ENCODE measurements at places on chromosomes 11 and 22.

GRCh38 chr22:17131686-17132085 is 10.5 kb upstream of the TMEM121B start:
- peak; percentile 22 for DNase-seq

GRCh38 chr11:60040109-60040508 is at the start of gene OOSP2:
TSS of gene OOSP2 (plus strand) at chr11:60040409. CDS start at chr11:60040460, 51 bp downstream.
- DNase-seq, result no peak

DNA sequence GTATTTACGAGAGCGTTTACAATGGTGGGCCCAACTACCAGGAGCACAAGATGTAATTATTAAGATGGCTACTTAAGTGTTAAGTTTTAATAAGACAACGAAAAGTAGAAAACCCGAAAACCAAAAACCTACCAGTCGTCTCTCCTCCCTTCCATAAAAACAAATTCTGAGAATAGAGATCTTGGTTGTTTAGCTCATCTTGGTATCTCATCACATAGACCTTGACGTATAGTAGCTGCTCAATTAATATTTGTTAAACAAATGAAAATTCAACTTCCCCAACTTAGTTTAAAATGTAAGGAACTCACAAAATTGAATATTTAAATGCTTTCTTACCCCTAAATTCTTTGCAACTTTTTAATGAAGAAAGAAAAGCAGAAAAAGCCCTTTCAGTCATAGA is 669 bp downstream of the KDM4D start:
- DNase-seq, result no peak

- DNase-seq, result no peak
These were observed 18.3 kb upstream of the SHISAL1 start for GRCh38 chr22:44330744-44331660.

GRCh38 chr22:11598492-11599440 is 3929.2 kb upstream of the OR11H1 start:
- DNase-seq, result no peak

DNA sequence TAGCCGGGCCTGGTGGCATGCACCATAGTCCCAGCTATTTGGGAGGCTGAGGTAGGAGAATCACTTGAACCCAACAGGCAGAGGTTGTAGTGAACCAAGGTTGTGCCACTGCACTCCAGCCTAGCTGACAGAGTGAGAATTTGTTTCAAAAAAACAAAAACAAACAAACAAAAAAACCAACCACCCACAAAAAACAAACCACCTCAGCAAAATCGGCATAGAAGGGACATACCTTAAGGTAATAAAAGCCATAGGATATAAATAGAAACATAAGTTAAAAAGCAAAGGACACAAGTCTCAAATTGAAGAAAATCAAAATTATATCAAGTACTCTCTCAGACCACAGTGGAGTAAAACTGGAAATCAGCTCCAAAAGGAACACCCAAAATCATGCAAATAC is 33.2 kb downstream of the PIWIL3 start:
- DNase-seq, result no peak

DNA sequence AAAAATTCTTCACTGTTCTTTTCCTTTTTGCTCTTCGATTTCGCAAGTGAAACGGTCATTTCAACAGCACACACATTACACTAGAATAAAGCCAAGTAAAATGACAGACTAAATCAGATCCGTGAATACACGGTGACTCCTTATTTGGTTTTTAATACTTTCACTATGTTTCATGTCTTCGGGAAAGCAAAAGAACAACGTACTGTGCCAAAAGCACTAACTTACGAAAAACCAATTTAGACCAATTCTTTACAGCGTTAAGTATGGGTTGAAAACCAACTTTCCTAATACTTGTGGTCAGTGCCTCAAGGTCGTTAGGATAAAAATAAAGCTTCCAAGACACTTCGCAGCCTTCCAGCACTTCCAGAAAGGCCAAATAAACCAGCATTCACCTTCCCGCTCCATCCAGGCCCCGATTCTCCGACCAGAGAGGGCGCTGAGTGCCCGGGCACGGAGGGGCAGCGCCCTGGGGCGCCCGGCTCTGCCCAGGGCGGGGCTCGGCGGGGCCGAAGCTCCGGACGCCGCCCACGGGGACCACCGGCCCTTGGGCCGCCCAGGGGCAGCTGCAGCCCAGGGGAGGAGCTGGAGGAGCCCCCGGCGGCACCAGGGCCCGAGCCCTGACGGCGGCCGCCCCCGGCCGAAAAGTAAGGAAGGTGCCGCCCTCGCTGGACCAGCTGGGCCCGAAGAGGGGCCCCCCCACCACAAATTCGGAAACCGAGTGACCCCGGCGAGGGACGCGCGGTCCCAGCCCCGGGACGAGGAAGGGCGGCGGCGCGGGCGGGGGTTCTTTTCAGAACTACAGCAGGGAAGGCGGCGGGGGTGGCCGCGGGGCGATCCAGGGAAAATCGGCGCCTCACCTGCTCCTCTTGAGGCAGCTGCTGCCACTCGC is 499 bp downstream of the ATL3 start:
- DNase-seq, result no peak

- no peak for DNase-seq
These were observed 914.5 kb downstream of the METTL15 start for GRCh38 chr11:29022676-29023075.

GRCh38 chr11:131875611-131876010 is 505.2 kb downstream of the NTM start:
- DNase-seq, result no peak

- DNase-seq, result no peak
These were observed 383.1 kb upstream of the CADM1 start for GRCh38 chr11:115887316-115887715.

GRCh38 chr11:10978198-10978597 is 120.3 kb upstream of the ZBED5 start:
- no peak for DNase-seq

GRCh38 chr11:41237382-41237781 is 222.1 kb downstream of the LRRC4C start:
- DNase-seq, result no peak

GRCh38 chr22:31954535-31955523 is 10.5 kb downstream of the YWHAH start:
- DNase-seq, result no peak

DNA sequence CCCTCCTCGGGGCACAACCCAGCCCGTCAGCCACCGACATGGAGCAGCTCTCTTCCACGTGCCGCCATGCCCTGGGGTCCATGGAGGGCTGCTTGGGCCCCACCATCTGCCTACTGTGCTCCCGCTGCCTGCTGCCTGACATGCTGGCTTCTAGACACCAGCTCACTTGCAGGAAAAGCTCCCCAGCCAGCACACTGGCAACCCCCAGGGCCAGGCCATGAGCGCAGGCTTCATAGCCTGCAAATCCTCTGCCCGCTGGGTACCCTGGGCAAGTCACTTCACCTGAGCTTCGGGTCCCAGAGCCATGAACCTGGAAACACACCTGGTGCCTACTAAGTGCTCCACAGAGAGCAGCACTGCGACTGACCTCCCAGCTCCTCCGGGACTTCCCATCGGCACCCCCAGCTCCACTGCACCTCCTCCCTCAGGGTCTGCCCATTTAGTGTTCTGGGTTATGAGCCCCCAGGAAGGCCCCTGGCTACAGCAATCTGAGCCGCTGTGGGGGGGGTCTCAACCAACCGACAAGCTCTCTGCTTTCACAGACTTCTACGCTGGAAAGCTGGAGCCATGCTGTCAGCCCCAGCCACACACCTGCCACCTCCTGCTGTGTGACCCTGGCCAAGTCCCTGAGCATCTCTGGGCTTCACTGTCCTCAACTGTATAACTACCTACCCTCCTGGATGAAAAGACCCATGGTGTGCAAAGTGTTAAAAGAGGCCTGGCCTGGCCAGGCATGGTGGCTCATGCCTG is 139.2 kb downstream of the CRYBB2 start:
- DNase-seq, result no peak

All from SHP77 (cell line).